ENCODE measurements at places on chromosomes 2 and 18.

GRCh38 chr2:185274718-185275484 is 463.7 kb upstream of the FSIP2 start:
- no peak for DNase-seq

- DNase-seq = no peak
These were observed 221.7 kb downstream of the CDH20 start for GRCh38 chr18:61554946-61555361.

DNA sequence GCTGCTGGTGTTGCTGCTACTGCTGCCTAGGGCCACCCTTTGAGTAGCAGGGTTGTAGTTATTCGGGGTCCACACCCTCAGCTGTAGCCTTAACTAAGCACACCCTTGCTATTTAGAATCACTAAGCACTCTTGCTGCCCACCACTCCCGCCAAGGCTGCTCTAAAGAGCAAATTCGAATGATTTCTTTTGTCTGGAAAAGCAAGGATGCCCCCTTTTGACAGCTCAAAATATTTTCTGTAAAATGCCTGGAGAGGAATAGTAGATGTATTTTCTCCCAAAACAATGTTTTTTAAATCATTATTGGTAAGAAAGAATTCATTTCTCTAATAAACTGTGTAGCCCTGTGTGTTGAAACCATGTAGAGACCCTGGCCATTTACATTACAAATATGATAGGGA is 80.8 kb upstream of the PAPOLG start:
- DNase-seq = no peak

DNA sequence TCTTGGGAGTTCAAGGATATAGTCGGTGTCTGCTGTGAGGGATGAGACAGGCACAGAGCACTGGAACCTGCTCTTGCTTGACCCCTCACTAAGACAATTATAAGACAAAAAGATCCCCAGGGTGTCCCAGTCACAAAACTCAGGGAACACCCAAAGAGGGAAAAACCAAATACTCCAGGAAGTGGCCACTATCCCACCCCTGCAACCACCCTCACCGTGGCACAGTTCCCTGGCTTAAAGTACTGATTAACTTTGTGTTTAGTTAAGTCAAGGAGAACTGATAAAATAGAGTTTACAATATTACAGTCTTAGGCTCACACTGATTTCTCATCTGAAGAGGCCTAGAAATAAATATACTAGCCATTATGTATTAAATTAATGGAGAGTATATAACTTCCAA is 13.5 kb downstream of the IL36B start:
- DNase-seq = no peak

DNA sequence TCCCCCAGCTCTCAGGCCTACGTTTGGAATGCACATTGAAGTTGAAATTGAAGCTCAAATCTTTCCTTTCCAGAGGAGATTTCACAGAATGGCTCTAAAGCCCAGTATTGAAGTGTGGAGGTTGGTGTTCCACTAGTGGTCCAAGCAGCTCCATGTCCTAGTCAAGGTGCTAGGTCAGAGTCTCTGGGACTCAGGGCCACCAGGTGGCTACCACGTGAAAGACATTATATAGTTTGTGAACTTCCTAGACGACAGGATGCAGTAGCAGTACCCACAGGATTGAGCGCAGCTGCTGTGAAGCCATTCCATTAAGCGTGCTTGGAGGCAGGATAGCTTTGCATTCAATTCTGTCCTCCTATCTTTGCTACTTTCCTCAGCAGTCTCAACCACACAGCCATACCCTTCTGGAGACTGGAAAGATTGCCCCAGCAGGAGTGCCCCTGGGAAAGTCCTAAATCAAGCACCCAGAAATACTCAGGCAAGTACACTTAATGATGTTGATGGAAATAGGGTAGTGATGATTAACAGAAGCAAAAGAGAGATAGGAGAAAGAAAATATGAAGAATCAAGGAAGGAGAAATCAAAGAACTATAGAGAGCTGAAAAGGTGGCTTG is 4.7 kb upstream of the TGFA start:
- DNase-seq = no peak

DNA sequence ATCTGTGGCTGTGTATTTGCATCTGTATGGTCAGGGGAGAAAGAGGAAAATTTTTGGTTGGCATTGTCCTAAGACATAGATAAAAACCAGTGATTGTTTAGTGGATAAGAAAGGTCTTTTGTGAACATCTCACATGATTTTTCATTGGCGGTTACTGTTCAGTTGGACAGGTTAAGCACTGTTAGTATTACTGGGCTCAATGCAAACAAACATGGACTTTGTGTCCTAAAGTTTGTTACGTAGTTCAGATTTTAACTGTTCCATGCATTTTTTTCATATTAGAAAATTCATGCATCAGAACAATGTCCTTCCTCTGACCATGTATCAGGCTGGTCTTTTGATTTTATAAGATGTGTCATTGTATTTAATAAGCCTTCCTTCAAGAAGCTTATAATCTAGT is 368.0 kb downstream of the MEIS1 start:
- DNase-seq = no peak

DNA sequence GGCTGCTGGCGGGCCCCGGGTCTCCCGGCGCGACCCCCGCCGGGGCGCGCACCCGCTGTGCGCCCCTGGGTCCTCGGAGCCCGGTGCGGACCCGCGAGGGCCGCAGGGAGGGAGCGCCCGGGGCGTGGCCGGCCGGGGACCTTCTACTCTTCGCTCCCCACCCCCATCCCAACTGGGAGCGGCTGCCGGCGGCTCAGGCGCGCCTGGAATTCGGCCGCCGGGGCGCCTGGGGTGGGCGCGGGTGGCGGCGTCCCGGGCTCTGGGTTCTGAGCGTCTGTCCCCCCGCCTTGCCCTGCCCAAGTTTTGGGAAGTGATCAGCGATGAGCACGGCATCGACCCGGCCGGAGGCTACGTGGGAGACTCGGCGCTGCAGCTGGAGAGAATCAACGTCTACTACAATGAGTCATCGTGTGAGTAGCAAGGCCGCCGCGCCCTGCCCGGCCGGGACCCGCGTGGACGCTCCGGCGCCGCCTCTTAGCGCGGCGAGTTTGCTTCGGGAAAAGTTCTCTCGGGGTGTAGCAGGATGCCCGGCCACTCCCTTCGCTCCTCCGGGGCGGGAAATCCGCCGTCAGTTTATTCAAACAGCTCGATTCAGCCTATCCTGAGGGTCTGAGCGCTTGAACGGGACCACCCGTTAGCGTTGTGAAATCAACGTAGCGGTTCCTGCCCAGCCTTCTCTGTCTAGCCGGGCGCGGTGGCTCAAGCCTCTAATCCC is 502 bp downstream of the TUBB6 start:
- no peak for DNase-seq

DNA sequence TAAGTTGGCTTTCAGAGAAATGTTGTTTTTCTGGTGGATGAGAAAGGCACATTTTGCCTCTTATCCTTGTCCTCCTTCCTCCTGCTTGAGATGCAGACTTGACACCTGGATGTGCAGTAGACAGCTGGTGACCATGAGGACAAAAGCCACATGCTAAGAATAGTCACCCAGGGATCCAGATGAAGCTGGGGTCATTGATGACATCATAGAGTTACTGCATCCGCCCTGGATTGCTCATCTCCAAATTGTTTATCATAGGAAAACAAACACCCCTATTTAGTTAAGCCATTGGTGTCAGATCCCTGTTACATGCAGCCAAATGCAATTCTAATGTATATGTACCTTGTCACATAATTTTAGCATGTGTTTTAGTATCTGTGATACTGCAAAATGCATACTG is 16.3 kb upstream of the SLC1A4 start:
- DNase-seq = no peak

DNA sequence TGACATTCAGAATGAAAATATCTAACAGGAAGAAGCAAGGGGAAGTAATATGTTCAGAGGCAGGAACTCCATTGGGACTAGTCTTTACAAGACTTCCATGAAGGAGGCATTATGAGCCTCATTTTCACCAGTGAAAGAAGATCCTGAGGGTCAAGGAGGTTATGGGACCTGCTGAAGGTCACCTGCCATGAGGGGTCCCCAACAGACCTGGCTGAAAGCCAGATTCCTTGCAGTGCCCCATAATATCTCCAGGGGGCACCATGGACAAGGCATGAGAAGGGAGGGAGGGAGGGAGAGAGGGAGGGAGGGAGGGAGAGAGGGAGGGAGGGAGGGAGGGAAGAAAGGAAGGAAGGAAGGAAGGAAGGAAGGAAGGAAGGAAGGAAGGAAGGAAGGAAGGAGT is 27.9 kb downstream of the XDH start:
- no peak for DNase-seq

DNA sequence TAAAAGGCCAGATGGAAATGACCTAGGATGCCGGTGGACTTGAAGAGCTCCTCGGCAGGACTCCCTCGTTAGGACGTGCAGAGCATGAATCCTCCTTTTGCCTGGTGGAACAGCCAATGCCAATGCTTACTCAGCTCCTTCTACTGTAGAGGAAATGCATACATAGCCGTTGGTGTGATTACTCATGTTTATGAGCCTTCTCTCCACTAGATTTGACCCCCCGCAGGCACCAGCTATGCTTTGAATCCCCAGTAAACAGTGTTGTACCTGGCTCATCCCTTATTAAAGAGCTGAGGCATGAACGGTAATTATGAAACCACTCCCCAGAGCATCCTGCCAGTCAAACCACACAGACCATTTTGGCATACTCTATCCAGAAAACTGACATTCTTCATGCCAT is 172.8 kb downstream of the ANTXR1 start:
- no peak for DNase-seq

DNA sequence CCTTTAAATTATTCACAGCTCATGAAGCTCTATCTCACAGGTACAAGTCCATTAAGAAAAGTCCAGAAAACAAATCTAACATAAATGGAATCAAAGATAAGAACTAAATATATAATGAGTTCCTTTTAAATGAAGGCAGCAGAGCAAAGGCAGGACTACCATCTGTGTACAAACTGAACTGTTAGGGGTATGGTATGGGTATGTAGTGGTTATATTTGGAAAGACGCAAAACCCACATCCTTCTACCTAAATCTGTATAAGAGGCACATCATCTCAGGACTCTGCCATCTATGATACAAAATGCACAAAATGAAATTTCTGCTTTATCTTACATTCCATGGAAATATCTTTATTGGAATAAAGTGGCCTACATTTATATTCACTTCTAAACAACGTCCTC is 59.9 kb downstream of the PDE11A start:
- no peak for DNase-seq

DNA sequence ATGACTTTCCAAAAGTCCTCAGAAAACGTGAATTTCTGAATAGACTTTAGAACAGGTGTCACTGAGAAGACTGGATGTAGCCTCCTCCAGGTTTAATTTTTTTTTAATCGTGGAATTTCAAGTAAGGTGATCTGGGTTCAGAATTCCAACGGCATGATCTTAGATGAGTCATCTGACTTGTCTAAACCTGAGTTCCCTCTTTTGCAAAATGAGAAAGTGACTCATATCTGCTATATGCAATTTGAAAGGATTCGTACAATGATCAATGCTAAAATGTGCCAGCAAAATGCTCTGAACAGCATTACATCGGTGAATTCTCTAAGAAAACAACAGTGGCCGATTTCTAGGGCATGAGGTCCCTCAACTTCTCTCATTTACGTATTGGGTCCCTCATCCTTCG is 69.1 kb upstream of the ZNF516 start:
- no peak for DNase-seq

GRCh38 chr2:30178618-30179434 is 32.0 kb downstream of the YPEL5 start:
- no peak for DNase-seq

DNA sequence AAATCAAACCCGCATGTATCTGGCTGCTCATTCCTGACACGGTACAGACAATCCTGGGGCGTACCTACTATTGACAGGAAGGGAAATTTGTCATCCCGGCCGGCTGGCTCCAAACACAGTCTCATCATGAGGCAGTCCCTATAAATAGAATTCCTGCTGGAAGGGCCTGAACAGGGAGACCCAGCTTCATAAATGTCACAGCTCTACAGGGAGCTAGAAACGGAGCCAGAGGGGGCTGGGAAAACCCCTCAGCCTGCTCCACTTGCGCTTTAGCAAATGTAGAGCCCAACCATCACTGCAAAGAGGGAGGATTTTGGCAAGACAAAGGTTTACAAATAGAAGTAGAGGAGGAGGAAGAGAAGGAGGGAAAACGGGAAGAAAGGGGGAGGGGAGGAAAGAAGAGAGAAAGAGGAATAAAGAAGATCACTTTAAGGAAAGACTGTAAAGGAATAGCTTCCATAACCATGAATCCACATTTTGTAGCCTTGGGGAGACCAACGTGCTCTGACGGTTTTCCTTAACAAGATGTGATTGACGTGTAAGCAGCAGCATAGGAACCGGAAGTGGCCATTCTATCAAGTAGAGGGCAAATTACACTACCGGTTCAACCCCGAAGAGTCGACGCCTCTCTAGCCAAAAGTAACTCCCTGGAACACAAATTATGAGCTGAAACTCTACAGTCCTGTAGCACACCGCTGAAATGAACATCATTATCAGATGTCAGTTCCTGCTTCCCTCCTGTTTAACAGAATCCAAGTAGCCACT is 56.8 kb upstream of the TTN start:
- no peak for DNase-seq

DNA sequence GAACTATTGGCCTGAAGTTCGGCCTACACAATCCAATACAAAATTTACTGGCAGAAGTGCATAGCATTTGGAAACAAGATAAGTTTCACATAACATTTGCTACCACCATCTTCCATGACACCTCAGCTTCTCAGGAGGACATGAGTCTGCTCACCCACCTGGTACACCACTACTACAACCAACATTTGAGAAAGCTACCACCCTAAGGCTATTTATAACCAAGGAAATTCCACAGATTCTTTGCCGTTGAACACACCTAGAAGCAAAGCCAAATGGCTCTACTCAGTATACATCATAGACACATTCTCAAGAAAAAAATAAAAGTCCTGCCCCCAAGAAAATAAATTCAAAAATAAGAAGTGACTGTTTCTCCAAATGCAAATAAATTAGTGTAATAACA is 145.3 kb downstream of the SPAG16 start:
- DNase-seq = no peak

- DNase-seq = no peak
These were observed 48.1 kb downstream of the NUP35 start for GRCh38 chr2:183172220-183172887.

GRCh38 chr2:218644721-218645120 is 14.7 kb downstream of the ZNF142 start:
- DNase-seq = no peak

- DNase-seq = no peak
These were observed 209.2 kb downstream of the GBX2 start for GRCh38 chr2:235958931-235959410.

GRCh38 chr2:195662138-195662537 is 5.1 kb downstream of the SLC39A10 start:
- no peak for DNase-seq

- DNase-seq = no peak
These were observed 189.6 kb downstream of the TXNL1 start for GRCh38 chr18:56448751-56449150.

Measured in immature natural killer cell (primary cell).